Aorta (tissue), 5 donors: ENCODE measurements at places on chromosomes 13 and 19.
A peak's percentile ranks its signal among the peaks of the same experiment; 100 is the strongest.

DNA sequence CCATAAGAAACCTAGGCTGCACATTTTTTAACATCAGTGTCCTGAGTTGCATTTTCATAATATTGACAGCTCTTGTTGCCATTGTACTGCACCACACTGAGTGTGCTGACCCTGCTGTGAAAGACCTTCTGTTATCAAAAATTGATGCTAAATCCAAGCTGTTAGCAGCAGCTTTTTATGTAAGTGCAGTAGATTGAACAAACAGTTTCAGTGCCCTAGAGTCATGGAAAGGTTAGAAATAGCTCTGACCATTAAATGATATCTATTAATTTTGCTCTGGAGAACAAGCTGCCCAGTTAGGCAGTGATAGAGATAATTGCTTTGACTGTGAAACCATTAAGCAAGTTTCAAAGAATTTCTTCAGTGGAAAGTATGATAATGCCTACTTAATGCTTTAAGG is 1289.2 kb upstream of the PCDH20 start:
- DNase-seq: no peak

- DNase-seq: no peak
These were observed 7.4 kb upstream of the RXFP2 start for GRCh38 chr13:31731921-31732320.

DNA sequence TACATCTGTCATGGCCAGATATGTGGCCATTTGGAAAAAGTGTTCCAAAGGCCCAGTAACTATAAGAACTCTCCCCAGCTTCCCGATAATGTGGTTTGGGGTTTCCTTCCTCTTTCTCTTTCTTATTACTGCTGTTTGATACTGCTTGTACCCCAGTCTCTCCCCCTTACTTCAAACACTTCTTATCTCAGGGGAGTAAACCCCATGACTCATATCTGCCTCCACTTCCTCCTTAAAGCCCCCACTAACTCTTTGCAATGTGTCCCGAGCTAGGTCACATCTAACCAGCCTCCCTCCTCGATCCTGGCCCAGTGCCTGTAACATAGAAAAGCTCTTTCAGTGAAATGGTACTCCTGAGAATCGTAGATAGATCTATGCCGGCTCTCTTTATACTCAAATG is 82.4 kb upstream of the STARD13 start:
- no peak for DNase-seq

DNA sequence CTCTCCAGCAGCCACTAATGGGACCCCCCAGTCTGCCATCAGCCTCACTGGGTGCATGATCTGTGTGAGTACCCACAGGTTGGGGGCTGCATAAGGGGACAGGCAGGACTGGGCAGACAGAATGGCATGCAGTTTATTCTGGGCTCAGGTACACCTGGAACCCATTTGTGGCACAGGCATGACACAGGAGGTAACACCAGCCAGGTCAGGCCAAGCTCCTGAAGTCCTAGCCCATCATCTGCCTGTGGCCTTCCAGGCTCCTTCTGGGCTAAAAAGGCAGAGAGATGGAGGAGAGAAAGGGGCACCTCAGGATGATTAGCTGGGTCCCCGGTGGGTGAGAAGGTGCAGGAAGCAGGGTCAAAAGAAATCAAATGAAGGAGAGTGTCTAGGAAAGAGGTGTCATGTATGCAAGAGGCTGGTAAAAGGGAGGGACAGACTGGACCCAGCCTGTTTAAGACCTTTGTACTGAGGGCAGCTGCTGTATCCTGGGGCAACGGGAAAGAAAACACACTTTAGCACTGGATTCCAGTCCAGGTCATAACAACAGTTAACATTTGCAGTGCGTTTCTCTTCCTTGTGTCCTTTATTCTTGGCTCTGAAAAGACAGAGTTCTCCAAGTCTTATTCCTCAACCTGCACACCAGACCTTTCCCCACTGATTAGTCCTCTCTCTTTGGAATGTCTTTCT is 20.2 kb upstream of the DGKH start:
- no peak for DNase-seq

DNA sequence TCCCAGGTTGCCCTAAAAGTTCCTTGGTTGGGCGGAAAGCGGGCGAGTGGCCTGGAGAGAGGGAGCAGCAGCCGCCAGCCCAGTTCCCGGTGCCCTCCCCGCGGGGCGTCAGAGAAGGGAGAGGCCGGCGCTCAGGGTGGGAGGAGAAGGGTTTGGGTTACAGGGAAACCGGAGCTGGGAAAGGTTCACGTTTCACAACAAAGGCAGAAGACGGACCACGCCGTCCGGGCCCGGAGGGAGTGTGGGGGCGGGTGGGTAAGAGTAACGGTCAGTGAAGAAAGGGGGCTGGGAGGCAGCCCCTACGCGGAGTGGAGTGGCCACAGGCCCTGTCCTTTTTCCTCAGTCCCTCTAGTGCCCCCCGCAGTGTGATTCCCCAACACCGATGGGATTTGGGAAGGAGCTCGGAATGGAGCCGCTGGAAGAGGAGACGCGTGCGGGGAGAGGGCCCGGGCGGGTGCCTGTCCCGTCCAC is 1.6 kb downstream of the SIX5 start:
- DNase-seq: peak; percentile 85

GRCh38 chr19:3123088-3123721 is 12.6 kb upstream of the GNA15 start:
- DNase-seq: no peak

DNA sequence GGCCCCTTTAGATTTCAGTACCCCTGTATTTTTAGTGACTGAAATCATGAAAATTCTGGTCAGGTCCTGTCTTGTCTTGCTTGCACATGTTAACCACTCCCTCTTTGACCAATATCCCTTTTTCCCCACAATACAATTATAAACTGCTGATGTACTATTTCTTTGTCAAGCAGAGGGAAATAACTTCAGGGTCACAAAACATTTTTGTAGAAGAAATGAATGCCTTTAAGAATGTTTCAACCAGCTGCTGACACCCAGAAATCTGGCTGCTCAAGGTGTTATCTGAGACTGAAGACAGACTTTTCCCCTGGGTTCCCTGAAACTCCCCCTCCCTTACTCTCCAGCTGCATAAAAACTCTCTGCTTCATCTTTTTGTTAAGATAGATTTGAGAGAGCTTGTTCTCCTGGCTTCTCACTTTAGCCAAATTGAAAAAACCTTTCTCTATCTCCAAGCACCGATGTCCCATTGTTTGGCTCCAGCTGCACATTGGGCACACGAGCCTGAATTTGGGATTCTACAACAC is 18.4 kb upstream of the ACOD1 start:
- DNase-seq: no peak

DNA sequence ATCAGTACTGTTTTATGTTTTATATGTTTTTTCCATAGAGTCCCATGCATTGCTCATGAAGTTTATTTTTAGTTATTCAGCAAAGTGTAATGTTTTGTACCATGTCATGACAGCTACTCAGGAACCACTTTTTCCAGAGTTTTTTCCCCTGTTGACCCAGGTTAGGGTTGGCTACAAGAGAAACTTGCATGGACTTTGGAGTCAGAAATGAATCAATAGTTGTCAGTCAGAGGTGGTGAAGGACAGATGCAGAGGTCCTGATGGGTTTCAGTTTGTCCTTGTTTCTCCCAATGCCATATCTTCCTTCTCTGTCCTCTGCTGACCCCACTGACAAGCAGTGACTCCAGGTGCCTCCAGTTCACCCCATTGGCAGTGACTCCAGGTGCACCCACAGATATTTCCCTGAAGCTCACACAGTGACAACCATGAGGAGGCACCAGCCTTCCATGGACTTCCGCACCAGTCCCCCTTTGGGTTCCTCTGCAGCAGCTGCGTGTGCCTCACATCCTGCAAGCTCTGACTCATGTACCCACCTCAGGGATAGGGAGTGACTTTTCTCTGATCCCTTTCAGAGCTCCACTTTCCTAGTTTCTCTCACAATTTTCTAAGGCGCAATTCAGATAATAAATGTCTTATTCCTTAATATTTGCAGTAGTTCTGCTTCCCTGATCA is 92.1 kb downstream of the AKAP11 start:
- no peak for DNase-seq

- no peak for DNase-seq
These were observed 5.6 kb downstream of the PNKP start for GRCh38 chr19:49861541-49862378.

DNA sequence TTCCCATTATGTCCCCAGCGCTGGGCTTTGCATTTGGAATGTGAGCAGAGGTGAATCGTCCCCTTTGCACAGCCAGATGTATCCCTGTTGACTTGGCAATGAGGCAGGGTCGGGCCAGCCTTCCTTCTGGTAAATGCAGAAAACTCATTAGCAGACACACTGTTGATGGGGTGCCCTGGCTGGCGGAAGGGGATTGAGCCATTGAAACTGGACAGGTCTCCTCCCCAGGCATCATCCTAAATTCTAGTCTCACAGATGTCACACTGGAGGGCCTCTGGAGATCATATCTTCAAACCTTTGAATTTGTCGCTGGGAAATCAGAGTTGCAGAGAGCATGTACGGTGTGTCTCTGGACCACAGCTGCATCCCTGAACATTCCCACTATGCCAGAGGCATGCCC is 219.5 kb upstream of the TSHZ3 start:
- no peak for DNase-seq

DNA sequence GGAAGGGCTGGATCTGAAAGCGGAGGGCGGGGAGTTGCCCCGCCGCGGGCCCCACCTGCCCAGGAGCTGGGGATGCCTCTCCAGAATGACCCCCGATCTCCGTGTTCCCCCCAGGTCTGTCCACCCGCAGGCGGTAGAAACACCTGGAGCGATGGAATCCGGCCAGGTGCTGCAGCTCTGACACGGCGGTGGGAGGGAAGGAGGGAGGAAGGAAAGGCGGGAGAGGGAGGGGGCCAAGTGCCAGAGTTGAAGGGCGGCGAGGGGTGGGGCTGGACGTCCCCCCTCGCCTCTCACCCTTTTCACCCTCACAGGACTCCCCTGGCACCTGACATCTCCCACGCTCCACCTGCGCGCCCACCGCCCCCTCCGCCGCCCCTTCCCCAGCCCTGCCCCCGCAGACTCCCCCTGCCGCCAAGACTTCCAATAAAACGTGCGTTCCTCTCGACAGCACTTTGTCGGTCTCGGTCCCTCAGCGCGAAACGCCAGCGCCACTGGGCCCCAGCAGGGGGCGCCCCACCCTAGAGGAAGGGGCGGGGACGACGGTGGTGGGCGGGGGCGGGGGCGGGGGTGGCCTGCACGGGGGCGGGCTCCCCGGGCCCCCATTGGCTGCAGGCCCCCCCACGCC is 337 bp upstream of the FXYD7 start:
- peak; percentile 84 for DNase-seq

DNA sequence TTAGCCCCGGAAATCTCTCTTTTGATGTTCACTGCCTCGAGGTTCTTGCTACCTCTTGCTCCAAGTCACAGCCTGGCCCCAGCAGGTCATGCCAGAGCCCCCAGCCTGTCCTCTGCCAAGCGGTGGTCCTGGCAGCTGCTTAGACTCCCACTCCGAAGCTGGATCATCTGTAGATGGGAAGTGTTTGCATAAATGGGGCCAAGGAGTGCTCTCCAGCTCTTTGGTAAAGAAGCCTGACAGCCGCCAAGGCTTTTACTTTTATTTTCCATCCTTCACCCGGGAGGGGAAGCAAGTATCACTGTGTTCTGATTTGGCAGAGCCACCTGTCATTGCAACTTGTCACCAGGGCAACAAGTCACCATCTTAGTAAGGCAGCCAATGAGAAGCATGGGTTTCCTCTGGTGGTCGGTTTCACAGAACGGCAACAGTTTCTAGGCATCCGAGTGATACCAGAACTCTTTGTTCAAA is 10.6 kb upstream of the RETN start:
- no peak for DNase-seq

- DNase-seq: no peak
These were observed 20.7 kb downstream of the NDFIP2 start for GRCh38 chr13:79501538-79502232.

GRCh38 chr13:100480676-100481075 is 107.9 kb downstream of the GGACT start:
- no peak for DNase-seq

GRCh38 chr13:94656766-94657165 is 55.1 kb downstream of the GPR180 start:
- DNase-seq: no peak

- DNase-seq: no peak
These were observed 38.5 kb upstream of the FGF14 start for GRCh38 chr13:102440259-102440936.

- DNase-seq: no peak
These were observed 133.9 kb downstream of the KL start for GRCh38 chr13:33150126-33150525.

DNA sequence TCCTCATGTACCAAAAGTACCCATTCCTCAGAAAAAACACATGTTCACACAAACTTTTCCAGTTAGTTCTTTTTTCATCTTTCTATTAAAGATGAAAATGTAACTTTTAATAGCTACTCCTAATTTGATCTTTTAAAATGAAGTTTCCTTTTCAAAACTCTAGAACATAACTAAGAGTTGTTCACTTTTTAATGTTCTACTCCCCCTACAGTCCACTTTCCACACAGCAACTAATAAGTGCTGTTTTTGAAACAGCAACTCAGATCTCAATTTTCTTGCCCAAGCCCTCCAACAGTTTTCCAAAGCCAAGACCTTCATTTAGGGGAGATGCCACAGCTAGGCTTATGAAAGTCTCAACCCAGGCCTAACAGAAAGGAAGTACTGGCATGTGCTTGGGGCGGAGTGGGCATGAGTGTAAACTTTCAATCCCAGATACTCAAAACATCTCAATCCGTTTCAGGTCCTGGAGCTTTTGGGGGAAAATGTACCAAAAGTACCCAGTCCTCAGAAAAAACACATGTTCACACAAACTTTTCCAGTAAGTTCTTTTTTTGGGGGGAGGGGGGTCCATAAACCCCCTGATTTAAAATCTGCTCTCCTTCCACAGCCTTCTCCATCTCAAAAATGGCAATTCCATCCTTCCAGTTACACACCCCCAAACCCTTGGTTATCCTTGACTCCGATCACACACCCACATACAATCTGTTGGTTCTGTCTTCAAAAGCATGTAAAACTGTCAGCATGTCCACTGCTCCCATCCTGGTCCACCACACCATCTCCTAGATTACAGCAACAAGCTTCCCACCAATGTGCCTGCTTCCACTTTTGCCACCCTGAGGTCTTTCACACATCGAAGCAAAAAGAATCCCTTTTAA is 2.0 kb downstream of the FBL start:
- DNase-seq: no peak

- DNase-seq: no peak
These were observed 4.2 kb upstream of the B3GLCT start for GRCh38 chr13:31195616-31196015.

GRCh38 chr19:10501971-10502523 is 1.1 kb downstream of the KEAP1 start:
- peak; percentile 90 for DNase-seq
